Activated CD8-positive, alpha-beta T cell treated with anti-CD3 and anti-CD28 coated beads for 36 hours (primary cell): ENCODE measurements at places on chromosomes 1 and 21.

- no peak for DNase-seq
Measured at GRCh38 chr1:68361346-68361910, 88.3 kb downstream of the RPE65 start.

DNA sequence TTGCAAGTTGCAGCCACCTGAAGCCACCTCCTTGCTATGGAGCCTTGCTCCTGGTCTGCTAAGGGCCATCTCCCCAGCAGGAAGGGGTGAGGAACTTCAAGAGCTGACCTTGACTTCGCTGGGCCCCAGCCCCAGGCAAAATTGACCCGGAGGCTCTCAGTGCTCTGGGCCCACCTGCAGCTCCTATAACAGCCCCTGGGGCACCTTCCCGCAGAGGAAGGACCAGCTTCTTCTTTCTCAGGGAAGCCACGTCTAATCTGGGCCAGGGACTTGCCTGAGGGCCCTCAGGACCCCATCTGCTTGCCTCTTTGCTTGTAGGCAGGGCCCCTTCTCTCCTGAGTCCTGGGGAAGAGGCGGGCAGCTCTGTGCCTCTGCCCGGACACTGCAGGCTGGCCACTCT is 30.9 kb upstream of the GNPAT start:
- DNase-seq: no peak

GRCh38 chr1:156214024-156214748 is 1.4 kb downstream of the PMF1 start:
- peak; percentile 50 for DNase-seq

DNA sequence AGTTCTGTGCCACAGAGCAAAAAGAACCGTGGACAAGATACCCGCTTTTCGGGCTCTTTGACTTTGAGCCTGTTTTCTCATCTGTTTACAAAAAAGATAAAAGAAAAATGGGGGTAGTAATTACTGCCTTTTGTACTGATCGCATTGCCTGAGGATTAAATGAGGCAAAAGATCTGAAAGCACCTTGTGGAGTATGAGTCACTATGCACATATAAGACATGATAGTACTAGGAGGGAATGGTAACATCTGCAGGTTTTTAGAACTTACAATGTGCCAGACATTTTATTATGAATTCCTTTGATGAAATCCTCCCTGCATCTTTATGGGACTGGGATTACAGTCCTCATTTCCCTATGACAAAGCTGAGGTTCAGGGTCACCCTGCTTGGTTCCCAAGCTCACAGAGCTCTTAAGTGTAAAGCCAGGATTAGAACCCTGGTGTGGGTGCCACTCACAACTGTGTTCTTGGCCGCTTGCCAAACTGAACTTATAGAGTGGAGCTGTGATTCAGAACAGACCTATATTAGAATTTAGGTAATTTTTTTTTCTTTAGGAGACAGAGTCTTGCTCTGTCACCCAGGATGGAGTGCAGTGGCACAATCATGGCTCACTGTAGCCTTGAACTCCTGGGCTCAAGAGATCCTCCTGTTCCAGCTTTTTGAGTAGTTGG is 1.8 kb downstream of the DISC1 start:
- DNase-seq: peak; percentile 80

- DNase-seq: no peak
Measured at GRCh38 chr1:54193453-54193852, 6.4 kb downstream of the CYB5RL start.
